ENCODE measurements at places on chromosomes 6 and 20.

DNA sequence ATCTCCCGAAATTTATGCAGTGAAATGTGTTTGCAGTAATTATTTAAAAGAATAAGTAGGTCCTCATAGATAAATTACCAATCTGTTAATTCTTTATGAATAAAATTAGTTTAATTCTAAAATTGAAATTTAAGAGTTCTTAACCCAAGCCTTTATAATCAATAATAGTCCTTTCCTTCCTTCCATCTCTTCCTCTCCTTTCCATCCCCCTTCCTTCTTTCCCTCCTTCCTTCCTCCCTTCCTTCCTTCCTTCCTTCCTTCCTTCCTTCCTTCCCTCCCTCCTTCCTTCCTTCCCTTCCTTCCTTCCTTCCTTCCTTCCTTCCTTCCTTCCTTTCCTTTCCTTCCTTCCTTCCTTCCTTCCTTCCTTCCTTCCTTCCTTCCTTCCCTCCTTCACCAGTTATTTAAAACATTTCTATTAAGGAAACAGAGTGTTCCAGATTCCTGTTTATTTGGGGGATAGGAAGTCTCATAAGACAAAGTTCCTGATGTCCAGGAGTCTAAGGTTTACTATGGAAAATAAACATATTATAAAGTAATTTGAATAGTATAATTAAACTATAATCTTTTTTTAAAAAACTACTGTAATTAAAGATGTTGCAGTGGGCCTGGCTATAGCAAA is 285.3 kb upstream of the NOX3 start:
- DNase-seq, result no peak

DNA sequence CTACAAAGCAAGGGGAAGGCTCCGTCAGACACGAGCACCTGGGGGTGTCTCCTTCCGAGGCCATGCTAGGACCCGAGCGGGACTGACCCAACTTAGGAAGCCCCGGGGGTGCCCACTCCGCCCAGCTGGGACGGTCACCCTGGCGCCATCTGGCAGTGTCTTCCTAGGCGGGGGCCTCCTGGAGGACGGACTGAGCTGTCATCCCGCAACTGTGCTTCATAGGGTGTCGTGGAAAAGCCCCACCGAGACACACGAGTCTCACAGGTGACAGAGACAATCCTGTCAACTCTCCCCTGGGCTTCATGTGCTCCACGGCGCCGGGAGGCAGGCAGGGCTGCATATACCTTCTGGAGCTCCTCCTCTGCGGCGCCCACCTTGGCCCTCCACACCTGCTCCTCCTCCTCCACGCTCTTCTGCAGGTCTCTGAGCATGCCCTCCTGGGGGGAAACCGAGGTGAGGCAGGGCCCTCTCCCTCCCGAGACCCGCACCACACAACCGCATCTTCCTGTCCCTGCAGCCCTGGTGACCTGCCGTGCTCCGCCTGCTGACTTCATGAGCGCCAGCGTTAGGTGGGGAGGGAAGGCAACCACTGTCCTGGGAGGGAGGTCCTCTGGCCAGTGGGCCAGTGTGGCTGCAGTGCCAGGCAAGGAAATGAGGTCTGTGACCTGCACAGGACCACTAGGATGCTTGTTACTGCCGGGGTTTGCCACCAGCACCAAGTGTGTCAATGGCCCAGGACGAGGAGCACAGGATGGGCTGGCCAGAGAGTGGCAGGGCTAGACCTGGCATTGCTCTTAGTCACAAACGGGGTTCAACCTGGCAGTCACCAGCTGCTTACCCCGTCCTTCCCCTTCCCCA is 50.7 kb downstream of the DSTN start:
- no peak for DNase-seq

DNA sequence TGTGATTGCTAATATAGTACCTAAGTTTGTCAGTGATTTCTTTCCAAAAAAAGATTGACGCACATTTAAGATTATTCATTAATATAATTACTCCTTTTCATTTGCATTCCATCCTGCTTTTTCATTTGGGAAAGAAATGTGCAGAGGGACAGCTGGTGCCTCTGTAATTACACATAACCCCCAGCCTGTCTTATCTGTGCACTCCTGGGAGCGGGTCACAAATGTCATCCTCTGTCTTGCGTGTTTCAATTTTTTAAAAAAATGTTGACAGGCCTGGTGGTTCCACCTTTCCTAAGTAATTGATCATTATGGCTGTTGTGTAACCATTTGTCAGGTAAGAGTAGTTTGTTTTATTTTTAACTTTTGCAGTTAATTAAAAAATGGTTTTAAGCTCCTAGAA is 92.7 kb downstream of the SLX4IP start:
- no peak for DNase-seq

GRCh38 chr6:39602601-39603519 is 122.3 kb downstream of the KIF6 start:
- no peak for DNase-seq

DNA sequence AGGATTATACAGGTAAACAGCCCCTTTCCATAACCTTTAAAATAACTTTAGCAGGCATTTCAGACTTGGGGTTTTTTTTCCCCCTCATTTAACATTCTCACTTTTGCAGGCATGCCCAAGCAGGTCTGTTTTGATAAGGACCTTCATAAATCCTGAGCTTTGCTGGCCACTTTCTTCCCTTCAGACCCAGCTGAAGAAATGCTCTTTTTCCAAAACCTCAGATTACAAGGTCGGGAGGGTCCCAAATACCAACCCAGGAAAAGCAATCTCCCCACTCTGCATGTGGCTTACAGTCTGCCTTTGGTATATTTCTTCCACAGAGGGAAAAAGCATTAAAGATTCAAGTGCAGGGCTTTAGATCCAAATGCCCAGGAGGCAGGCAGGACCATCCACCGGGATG is 6.8 kb downstream of the NFATC2 start:
- no peak for DNase-seq
